ENCODE measurements at places on chromosomes 1 and 21. TPM values are rescaled to one million over a fixed set of nuclear protein-coding genes. Genes with fewer than 3 reads are reported as not detected.

Gene PYHIN1
- total RNA-seq = not detected

Gene ALX3
- 0.35 TPM for total RNA-seq

Gene PPFIA4
- 7.4 TPM for total RNA-seq

Gene CHI3L2
- not detected for total RNA-seq

Gene LCE2C
- total RNA-seq = not detected

Gene AIRE
- total RNA-seq = 0.31 TPM

Gene SLC22A15
- total RNA-seq = 5.5 TPM

Gene BRDT
- total RNA-seq = 0.31 TPM

Gene TMPRSS15
- total RNA-seq = not detected

Gene KRTAP21-2
- total RNA-seq = not detected

Gene THEM5
- total RNA-seq = not detected

DNA sequence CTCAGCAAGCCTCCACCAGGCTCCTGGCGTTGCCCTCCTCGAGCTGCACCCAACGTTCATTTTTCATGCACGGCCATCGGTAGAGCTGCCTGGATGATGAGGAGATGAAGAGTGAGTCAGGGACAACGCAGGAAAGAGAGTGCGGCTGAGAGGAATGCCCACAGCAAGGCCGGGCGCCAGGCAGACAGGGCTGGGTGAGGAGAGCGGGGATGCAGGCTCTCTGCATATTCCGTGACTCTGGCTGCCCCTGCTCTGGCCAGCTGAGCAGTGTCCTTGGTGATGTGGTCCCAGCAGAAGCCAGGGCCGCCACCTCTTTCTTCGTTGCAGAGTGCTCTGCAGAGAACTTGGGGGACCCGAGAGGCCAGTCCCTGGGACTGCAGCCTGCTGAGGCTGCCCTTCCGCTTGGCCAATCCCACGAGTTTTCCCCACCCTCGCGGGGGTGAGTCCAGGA lies 10.8 kb downstream of the UMODL1 start:
- peak; percentile 69 for DNase-seq

DNA sequence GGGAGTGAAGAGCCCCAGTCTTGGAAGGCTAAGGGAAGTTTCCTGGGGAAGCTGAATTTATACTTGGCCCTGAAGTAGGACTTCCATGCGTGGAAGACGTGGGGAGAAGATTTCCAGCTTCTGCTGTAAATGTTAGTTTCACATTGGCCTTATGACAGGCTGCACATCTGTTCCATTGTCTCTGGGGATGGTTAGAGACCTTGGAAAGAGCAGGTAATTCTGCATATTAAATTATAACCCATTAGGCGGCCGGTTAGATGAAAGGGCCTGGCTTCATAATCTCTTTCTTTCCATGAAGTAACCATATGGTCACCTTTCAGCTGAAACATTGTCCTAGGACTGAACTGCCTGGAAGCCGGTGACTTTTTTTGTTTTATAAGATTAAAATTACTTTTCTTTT lies 37.5 kb downstream of the DPT start:
- no peak for DNase-seq

GRCh38 chr1:91502672-91503184 lies 2.1 kb downstream of the CDC7 start:
- DNase-seq = no peak

GRCh38 chr1:37429029-37429428 lies 45.4 kb upstream of the ZC3H12A start:
- DNase-seq = no peak

GRCh38 chr1:184296466-184297243 lies 90.2 kb upstream of the C1orf21 start:
- DNase-seq = no peak

GRCh38 chr1:230865062-230865817 lies 3.1 kb downstream of the C1orf198 start:
- no peak for DNase-seq

- no peak for DNase-seq
These were observed 337.5 kb upstream of the LRRC7 start for GRCh38 chr1:69230208-69230607.

DNA sequence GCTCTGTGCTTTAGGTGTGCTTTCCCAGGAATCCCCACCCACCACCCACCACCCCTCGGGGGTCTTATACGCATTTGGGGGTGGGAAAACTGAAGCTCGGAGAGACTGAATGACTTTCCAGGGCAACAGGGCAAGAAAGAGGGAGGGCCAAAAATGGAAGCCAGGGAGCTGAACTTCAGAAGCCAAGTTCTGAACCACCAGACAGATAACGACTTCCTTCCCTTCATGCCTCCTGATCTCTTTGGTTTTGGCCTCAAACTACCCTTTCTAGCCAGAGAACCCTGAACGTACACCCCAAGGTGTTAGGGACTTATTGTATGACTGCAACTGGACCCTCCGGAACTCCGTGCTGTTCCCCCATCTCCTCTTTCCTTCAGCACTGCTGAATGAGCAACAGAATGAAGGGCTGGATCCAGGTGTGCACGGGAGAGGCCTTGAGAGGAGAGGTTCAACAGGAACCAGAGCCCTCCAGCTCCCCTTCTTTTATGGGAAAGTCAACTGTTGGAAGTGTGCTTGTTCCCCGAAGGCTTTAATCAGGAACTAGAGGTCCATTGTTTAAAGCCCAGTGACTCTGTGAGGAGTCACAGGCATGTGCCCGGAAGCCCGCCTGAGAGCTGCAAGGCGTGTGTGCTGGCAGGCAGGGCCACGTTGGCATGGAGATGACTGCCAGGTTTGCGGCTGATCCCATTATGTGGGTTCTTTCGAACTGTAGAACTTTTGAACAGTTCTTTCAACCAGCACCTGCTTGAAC lies 3.1 kb downstream of the BACE2 start:
- no peak for DNase-seq

- DNase-seq = peak; percentile 68
These were observed 37.0 kb upstream of the TENT5B start for GRCh38 chr1:27049607-27050006.

DNA sequence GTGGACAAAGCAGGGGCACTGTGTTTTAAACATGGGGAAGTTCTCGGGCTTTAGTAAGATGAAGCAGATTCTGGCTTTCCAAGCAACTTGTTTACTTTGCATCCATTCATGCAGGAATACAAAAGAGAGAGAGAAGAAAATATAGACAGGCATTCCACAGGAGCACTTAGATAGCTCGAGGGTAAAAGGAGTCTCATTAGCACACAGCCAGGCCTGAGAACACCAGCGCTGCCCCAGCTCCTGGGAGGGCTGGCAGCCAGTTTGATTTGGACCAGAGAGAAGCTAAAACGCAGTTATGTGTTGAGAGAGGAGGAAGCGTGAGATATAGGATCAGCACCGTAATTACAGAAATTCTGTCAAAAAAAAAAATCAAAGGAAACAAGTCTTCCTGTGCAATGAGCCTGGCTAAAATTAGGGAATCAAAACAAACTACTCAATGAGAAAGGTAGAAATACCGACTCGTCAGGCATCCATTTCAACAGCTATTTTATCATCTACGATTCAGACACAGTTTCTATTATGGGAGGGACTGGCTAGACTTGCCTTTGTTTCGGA lies 68.2 kb downstream of the CLSTN1 start:
- no peak for DNase-seq

- DNase-seq = no peak
These were observed 17.5 kb downstream of the KPNA6 start for GRCh38 chr1:32125313-32125712.

DNA sequence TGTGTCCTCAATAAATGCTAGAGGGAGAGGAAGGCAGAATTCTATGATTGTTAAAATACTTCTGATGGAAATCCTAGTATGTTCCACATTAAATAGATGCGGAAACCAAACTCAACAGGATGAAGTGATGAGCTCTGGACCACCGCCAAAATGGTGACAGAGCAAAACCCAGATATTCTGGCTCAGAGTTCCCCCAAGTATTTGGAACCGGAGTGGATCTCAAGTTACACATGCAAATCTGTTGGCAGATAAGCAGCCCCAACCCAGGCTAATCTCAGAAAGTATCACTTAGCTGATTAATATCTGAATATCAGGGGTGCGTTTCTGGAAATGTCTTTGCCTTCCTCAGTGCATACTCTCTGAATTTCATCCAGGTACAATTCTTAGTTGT lies 17.4 kb upstream of the GRHL3 start:
- DNase-seq = no peak

DNA sequence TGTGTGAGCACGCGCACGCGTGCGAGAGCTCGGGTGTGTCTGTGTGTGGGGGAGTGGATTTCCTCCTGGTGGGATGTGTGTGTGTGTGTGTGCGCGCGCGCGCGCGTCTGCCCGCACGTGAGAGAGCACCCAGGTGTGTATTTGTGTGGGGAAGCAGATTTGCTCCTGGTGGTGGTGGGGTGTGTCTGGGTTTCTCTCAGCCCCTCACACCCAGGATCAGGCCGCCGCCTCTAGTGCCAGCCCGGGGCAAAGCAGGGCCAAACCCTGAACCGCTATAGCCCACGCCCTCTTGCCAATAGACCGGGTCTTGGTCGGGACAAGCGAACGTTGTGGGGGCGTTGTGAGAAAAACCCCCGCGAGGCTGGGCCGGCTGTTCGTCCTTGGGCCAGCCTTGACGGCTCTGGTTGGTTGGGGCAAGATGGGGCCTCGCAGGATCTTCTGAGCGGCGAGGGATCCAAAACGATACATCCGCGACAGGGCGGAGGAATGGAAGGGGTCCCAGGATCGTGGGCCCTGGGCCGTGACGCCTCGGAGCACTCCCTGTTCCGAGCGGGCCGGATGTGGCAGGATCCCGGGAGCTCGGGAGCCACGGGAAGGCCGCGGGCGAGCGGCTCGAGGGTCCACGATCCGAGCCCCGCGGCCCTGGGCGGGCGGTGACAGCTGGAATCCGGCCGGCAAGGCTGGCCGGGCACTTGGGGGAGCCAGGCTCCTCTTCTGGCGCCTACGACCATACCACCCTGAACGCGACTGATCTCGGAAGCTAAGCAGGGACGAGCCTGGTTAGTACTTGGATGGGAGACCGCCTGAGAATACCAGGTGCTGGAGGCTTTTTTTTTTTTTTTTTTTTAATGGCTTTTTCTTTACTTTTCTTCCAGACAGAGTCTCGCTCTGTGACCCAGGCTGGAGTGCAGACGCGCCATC lies 68.2 kb downstream of the RNF187 start:
- DNase-seq = peak; percentile 69

DNA sequence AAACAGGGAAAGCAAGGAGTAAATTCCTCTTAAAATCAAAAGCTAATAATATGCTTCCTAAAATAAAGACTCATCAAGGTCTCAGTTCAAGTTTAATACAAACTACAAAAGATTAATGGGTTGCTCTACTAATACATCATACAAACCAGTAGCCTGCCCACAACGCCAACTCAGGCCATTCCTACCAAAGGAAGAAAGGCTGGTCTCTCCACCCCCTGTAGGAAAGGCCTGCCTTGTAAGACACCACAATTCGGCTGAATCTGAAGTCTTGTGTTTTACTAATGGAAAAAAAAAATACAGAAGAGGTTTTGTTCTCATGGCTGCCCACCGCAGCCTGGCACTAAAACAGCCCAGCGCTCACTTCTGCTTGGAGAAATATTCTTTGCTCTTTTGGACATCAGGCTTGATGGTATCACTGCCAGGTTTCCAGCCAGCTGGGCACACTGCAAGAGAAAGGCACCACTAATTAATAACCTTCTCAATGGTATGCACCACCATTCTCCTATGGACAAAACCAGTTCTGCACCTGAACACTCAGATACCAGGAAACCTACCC lies 10.6 kb downstream of the PRDX1 start:
- no peak for DNase-seq

GRCh38 chr1:19373211-19374082 lies 61.3 kb downstream of the SLC66A1 start:
- no peak for DNase-seq

- DNase-seq = peak; percentile 17
These were observed 1.3 kb downstream of the FAM20B start for GRCh38 chr1:179026813-179027669.

DNA sequence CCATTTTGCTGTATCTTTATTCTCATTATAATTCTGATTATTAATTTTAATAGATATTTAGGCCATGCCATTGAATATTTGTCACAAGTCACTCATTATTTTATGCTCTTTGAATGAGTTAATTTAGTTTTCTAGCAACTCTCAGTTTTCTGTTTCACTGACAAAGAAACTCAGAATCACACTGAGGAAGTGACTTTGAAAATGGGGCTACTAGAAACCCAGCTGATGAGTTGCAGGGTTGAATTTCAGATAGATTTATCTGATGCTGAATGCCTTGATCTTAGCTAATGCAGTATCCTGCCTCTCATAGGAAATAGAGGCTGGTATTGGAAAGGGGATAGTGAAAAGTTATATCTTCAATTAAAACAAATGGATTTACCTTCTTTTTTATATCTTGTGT lies 67.4 kb upstream of the PLA2G4A start:
- DNase-seq = no peak

DNA sequence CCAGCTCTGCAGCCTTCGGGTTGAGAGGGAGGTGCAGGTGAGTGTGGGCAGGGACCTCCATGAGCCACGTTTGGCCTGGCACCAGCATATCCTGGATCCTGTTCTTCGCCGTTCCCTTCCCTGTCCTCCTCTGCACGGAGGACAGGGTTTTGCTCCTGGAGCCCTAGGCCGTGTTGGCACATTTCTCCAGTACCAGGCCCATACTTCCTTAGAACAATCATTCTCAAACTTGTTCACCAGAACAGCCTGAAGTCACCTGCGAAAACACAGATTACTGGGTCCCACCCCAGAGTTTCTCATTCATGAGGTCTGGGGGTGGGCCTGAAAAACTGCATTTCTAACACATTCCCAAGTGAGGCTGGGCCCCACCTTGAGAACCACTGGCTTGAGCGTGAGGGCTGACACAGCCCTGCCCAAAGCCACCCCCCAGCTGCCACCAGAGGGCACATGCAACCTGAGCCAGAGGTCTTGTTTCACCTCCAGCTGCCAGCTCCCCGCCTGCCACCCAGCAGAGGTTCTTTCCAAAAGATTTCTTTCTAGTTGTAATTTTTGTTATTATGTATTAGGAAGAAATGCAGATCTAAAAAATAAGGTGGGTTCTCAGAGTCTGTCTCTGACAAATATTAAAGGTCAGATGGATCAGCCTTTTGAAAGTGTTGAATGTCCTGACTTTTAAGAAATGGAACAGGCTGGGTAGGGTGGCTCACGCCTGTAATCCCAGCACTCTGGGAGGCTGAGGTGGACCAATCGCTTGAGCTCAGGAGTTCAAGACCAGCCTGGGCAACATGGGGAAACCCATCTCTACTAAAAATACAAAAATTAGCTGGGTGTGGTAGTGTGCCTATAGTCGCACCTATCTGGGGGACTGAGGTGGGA lies 39.6 kb upstream of the LDLRAP1 start:
- DNase-seq = peak; percentile 77

- DNase-seq = no peak
These were observed 12.1 kb downstream of the THRAP3 start for GRCh38 chr1:36236302-36236701.

- DNase-seq = peak; percentile 57
These were observed 14.2 kb downstream of the SMIM12 start for GRCh38 chr1:34845131-34845901.

DNA sequence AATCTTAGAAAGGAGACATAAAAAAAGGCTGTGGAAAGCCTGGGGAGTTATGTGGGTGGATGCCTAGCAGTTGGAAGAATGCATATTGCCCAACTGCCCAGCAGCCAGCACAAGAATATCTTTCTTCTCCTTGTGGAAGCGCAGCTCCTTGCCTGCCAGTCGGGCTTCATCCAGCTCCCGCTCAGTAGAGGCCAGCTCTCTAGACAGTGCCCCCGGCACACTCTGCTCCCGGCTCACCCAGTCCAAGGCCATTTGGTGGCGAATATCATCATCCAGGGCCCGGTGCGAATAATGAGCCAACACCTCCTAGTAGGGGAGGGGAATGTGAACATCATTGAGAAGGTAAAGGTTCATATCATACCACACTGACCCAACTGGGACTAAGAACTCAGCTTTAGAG lies 9.0 kb upstream of the RBM8A start:
- DNase-seq = peak; percentile 21

GRCh38 chr1:100972185-100972584 lies 53.4 kb downstream of the DPH5 start:
- no peak for DNase-seq

Measured in H7 (cell line).